NCI-H187 (cell line): ENCODE measurements at places on chromosomes 1 and 21.
A peak's percentile ranks its signal among the peaks of the same experiment; 100 is the strongest.

DNA sequence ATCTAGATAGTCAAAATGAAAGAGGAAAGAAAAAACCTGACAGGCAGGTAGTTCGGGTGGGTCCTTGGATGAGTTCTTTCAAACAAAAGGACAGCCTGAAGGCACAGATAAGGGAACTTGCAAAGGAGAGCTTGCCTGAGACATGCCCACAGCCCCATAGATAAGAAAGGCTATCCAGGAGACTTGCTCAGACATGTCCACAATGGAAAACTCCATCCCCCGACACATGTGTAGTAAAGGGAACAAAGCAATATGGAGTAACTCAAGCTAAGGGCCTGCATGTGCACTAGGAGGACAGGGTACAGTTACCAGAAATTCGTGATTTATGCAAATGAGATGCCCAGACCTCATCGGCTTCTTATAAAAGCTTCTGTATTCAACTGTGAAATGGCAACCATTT is 281.5 kb downstream of the NEGR1 start:
- no peak for DNase-seq

DNA sequence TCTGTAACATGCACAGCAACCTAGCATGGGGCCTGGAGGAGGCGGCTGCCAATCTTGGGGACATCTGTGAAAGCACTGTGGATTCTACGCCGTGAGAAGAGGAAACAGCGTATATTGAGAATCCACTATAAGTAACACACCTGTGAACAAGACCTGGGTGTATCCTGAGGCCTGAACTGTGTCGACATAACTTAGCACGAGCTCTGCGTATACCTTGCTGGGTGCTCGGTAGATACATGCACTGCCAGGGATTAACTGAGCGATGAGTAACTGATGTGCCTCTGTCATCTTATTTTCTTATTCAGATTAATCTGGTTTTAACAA is 58.6 kb downstream of the DDX20 start:
- no peak for DNase-seq

DNA sequence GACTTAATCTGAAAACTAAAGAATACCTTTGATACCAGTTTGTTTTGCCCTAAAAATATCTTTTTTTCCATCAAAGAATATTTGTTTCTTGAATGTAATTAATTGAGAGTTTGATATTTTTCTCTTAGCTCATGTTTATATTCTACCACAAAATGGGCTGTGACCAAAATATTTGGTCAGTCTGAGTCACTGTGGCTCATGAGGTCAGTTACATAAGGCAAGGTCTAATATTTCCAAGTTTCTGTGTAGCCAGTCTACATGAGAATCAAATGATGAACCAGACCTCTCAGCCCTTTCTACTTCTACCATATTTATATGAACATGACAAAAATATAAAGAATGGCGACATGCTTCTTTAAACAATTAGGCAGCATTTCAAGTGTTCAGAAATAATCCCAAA is 83.0 kb upstream of the IVNS1ABP start:
- no peak for DNase-seq

DNA sequence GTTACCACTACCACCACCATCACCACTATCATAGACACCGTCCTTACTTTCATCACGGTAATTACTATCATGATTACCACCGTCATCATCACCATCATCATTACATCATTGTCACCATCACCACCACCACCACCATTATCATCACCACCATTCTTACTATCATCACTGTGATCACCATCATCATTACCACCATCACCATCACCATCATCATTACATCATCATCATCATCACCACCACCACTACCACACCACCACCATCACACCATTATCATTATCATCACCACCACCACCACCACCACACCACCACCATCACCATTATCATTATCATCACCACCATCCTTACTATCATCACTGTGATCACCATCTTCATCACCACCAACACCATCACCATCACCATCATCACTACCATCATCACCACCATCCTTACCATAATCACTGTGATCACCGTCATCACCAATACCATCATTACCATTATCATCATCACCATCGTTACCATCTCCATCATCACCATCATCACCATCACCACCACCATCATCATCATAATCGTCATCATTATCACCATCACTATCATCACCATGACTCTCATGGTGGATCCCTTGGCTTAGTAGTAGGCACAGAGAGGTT is 244.4 kb upstream of the C1orf174 start:
- DNase-seq = no peak

GRCh38 chr1:157310401-157310800 is 172.2 kb upstream of the ETV3 start:
- no peak for DNase-seq

GRCh38 chr21:44873356-44874239 is at the start of gene PTTG1IP:
PTTG1IP (minus strand) TSS chr21:44873690; CDS start chr21:44873616, 74 bp downstream.
- peak; percentile 93 for DNase-seq

- no peak for DNase-seq
Measured at GRCh38 chr1:212760126-212760823, 31.3 kb downstream of the NSL1 start.

- DNase-seq = no peak
Measured at GRCh38 chr1:83125456-83125855, 873.5 kb downstream of the TTLL7 start.

GRCh38 chr1:199152676-199153075 is 513.8 kb downstream of the PTPRC start:
- no peak for DNase-seq

- DNase-seq = no peak
Measured at GRCh38 chr21:16086936-16087335, 357.2 kb downstream of the USP25 start.

GRCh38 chr1:115237507-115237906 is 100.5 kb downstream of the NGF start:
- DNase-seq = no peak

DNA sequence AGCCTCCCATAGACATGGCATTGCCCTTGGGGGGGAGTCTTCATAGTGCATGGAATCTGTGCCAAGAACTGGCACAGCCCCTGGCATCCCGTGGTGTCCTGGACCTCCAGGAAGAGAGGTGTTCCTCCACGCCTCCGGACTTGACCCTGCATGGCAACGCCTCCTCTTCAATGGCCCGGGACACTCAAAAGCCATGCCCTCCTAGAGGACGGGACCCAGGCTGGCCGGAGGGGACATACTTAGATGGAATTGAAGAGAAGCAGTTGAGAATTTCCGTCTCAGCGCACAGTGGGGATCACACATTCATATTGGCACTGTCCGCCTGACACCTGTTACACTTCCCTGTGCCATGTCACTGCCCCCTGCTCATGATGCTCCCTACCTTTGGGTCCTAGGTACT is 38.4 kb upstream of the TENT5C start:
- DNase-seq = no peak

DNA sequence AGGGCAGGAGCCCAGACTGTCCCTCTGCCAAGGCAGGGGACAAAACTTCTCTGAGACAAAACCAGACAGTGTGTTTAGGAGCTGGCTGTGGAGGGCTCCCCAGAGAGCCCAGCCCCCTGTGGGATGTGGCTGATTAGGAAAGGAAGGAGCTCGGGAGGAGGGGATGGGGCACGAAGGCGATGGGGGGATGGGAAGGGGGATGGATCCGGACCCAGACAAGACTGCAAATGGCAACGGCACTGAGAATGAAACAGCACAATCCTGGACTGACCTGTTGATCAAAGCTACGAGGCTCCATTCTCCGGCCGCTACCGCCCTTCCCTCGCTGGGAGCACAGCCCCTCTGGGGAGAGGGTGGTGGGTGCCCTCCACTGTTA is 33.1 kb downstream of the FOXO6 start:
- no peak for DNase-seq

DNA sequence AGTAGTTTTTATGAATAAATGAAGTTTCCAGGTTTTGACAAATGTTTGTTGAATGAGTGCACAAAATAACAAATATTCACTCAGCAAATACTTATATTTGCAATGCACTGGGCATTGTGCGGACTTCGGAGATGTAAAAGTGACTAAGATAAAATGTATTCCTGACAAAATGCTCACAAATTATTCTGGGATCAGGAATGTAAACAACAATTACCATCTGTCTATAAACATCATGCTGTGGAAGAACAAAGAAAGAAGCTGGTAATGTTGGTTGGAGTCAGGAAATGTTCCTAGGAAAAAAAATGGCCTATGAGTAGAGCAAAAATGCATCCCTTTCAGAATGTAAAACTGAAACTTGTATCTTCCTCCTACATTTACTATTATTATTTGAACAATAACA is 68.5 kb downstream of the CRB1 start:
- no peak for DNase-seq

GRCh38 chr1:194846488-194846887 is 1660.1 kb upstream of the B3GALT2 start:
- no peak for DNase-seq

- no peak for DNase-seq
Measured at GRCh38 chr1:61641578-61642336, 83.2 kb downstream of the TM2D1 start.

- DNase-seq = no peak
Measured at GRCh38 chr1:206445911-206446356, 24.3 kb upstream of the IKBKE start.

GRCh38 chr1:191696354-191696753 is 461.9 kb upstream of the RGS18 start:
- DNase-seq = no peak

GRCh38 chr1:59107516-59107915 is 189.4 kb upstream of the FGGY start:
- no peak for DNase-seq

- no peak for DNase-seq
Measured at GRCh38 chr1:195462646-195463045, 1145.6 kb downstream of the KCNT2 start.

- no peak for DNase-seq
Measured at GRCh38 chr1:193451001-193451400, 264.6 kb upstream of the B3GALT2 start.

- no peak for DNase-seq
Measured at GRCh38 chr1:175742790-175743459, 470 bp downstream of the TNR start.

DNA sequence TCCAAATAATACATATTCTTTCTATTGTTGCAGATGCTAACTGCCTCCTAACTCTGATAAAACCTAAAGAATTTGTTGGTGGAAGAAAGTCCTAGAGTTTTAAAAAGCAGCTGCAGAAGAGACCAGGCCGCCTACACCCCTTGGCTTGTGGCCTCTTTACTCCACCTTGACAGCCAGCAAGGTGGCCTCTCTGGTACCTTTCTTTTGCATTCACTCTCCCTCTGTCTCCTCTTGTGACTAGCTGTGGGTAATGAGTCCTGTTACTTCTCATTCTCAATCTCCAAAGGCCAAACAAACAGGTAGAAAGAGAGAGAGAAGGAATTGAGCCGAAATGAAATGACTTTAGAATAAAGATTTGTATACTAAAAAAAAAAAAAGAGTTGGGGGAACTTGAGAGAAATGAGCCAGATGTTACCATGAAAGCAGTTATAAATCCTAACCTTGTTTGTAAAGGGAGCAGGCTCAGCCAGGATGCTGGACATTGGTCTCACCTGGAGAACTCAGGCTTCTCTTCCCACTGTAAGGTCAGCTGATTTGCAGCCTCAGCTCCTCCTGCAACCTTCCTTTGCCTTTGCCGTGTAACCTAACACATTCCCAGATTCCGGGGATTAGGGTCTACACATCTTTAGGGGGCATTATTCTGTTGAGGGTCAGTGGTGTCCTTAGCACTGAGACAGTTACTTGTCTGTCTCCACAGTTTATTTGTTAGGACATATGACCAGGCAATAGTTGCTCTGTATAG is 164.1 kb upstream of the IRF2BP2 start:
- no peak for DNase-seq

DNA sequence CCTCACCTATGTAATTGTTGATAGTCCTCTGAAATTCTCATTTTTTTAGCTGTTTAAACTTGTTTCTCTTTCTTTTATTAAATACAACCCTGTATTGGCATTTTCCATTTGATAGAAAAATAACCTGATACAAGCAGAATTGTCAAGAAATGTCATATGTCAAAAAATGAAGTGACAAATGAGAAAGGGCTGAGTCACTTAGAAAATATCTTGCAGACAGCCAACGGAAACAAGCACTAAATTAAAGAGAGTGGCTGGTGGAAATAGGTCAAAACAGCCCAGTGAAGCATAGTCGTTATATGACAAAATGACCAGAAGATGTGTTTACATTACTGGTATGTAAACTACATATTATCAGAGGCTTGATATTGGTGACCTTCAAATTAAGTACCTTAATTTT is 484.4 kb downstream of the PLA2G4A start:
- DNase-seq = no peak

DNA sequence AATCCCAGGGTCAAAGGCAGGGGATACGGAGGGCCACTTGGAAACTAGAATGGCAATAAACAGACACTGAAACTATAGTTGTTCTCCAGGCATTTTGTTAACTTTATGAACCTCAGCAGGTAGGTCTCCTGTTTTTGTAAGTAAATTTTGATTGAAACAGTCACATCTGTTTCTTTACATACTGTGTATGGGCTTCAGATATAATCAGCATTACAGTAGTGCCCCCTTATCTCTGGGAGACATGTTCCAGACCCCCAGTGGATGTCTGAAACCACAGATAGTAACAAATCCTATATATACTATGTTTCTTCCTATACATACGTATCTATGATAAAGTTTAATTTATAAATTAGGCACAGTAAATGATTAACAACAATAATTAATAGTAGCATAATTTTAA is 11.5 kb downstream of the STIL start:
- no peak for DNase-seq

- no peak for DNase-seq
Measured at GRCh38 chr1:243315893-243316292, 60.1 kb downstream of the SDCCAG8 start.

- DNase-seq = no peak
Measured at GRCh38 chr1:201042779-201043461, 19.4 kb upstream of the KIF21B start.

DNA sequence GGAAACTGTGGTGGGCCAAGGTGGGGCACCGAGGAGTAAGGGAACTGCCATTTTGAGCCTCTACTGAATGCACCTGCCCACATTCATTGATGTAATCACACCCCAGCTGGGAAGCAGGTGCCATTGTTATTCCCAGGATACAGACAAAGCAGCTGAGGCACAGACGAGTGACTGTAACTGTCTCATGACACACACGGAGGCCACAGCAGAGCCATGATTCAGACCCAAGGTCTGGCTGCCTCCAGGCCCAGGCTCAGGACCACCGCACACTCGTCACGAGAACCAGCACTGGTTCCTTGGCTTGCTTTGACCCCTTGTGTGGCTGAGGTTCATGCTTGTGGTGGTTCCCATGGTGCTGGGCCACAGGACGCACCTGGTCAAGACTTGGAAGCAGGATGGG is 45.6 kb upstream of the CLIC4 start:
- no peak for DNase-seq

- no peak for DNase-seq
Measured at GRCh38 chr1:206867716-206868115, 2.3 kb downstream of the IL20 start.

DNA sequence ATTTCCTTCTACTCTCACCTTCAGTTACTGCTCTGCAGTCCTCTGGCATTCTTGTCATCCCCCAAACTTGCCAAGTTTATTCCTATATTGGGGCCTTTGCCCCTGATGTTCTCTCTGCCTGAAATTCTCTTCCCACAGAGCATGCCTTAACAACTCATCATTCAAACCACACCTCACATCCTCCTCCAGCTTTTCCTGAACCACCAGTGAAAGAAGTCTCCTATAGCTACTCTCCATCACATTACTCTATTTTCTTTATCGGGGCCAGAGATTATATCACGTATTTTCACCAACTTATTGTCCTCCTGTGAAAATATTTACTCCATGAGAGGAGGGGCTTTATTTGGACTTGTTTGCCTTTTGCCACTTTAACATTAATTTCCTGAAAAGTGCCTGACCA is 32.1 kb downstream of the EXTL2 start:
- DNase-seq = no peak

- no peak for DNase-seq
Measured at GRCh38 chr1:87219626-87220025, 109.1 kb upstream of the LMO4 start.
